ENCODE measurements at places on chromosomes 11 and 22. TPM values are rescaled to one million over a fixed set of nuclear protein-coding genes. Genes with fewer than 3 reads are reported as not detected.

ART1 gene
- polyA plus RNA-seq, result not detected

CASTOR1 gene
- 8.4 TPM for polyA plus RNA-seq

GRCh38 chr11:60848714-60849151 lies 6.8 kb downstream of the CCDC86 start:
- DNase-seq, result no peak
- peaks cover 45% of the 10 kb centered on the region for H3K36me3 ChIP-seq
- H3K27me3 ChIP-seq, result no peaks in the 10 kb centered on the region
- H3K27ac ChIP-seq, result no peak overlapping the region

OR8A1 gene
- not detected for polyA plus RNA-seq

MAP6 gene
- 0.60 TPM for polyA plus RNA-seq

ANO9 gene
- polyA plus RNA-seq, result 6.5 TPM

DNA sequence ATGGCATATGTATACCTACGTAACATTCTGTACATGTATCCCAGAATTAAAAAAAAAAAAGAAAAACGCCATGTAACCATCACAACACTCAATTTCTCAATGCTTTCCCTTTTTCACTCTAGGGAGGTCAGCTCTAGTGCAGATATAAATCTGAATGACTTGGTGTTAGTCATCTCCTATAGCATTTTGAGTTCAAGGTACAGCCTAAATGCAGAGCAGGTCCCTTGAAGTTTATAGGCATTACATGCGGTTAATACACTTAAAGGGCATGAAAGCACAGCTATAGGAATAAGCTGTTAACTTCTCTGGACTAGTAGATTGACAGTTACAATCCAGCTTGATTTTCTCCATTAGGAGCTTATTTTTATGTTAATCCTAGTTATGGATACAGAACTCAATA lies 16.2 kb upstream of the OR52I2 start:
- no peaks in the 10 kb centered on the region for H3K4me1 ChIP-seq
- H3K4me3 ChIP-seq, result no peak overlapping the region
- no peaks in the 10 kb centered on the region for H3K27me3 ChIP-seq
- DNase-seq, result no peak

GRCh38 chr11:93099806-93100205 lies 98.0 kb downstream of the SLC36A4 start:
- DNase-seq, result no peak
- no peak overlapping the region for H3K27ac ChIP-seq
- no peaks in the 10 kb centered on the region for H3K4me1 ChIP-seq
- H3K27me3 ChIP-seq, result no peaks in the 10 kb centered on the region
- H3K36me3 ChIP-seq, result no peaks in the 10 kb centered on the region
- H3K4me3 ChIP-seq, result no peak overlapping the region

DNA sequence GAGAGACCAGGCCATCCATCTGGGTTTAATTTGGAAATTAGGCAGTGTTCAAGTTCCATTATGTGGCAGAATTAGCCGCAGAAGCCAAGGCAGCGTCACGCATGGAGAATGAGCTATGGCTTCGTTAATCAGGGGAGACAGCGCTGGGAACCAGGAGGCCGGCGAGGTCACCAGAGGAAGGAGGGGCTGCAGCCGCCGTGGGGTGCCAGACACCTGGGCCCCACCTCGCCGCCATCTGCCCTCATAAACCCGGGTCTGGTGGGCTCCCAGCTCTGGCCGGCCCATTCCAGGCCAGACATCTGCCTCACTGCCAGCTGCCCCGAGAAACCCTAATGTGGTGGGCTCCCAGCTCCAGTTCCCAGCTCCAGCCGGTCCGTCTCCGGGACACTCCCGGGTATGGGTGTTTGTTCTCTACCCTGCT lies 676.9 kb downstream of the BRD1 start:
- DNase-seq, result no peak
- H3K36me3 ChIP-seq, result no peaks in the 10 kb centered on the region
- H3K27ac ChIP-seq, result no peak overlapping the region
- no peak overlapping the region for H3K4me3 ChIP-seq
- H3K4me1 ChIP-seq, result no peaks in the 10 kb centered on the region

CELSR1 gene
- polyA plus RNA-seq, result 0.60 TPM

CASP4 gene
- 20.8 TPM for polyA plus RNA-seq

GRCh38 chr22:38649841-38650522 lies 6.2 kb downstream of the FAM227A start:
- no peak for DNase-seq
- H3K27ac ChIP-seq, result no peak overlapping the region
- no peaks in the 10 kb centered on the region for H3K36me3 ChIP-seq
- no peaks in the 10 kb centered on the region for H3K4me1 ChIP-seq
- no peak overlapping the region for H3K4me3 ChIP-seq

GRCh38 chr11:59199546-59200422 lies 12.9 kb downstream of the MPEG1 start:
- no peak overlapping the region for H3K27ac ChIP-seq
- no peak overlapping the region for H3K4me3 ChIP-seq
- H3K4me1 ChIP-seq, result peaks cover 7% of the 10 kb centered on the region
- H3K27me3 ChIP-seq, result no peaks in the 10 kb centered on the region
- no peak for DNase-seq

- no peak for DNase-seq
- H3K4me3 ChIP-seq, result no peak overlapping the region
- H3K36me3 ChIP-seq, result no peaks in the 10 kb centered on the region
- peaks cover 7% of the 10 kb centered on the region for H3K4me1 ChIP-seq
- H3K27ac ChIP-seq, result no peak overlapping the region
- H3K27me3 ChIP-seq, result no peaks in the 10 kb centered on the region
Measured at GRCh38 chr22:27440304-27440865, 361.2 kb downstream of the MN1 start.

DNA sequence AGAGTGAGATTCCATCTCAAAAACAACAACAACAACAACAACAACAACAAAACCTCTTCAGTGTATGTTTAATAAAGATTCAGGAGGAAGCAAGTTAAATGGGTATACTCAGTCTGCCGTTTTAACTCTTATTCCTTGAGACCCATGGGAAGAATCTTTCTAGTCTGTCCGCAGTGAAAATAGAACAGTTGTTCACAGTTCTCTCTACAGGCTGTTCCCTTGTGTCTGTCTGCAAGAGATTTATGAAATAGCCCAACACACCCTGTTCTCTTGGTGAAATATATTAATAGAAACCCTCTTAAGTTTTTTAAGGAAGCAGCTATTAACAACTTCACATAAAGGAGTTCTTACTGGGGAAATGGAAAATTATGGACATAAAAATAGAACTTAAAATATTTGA lies 682.2 kb upstream of the RAG2 start:
- no peak overlapping the region for H3K27ac ChIP-seq
- no peak for DNase-seq
- no peaks in the 10 kb centered on the region for H3K36me3 ChIP-seq

DNA sequence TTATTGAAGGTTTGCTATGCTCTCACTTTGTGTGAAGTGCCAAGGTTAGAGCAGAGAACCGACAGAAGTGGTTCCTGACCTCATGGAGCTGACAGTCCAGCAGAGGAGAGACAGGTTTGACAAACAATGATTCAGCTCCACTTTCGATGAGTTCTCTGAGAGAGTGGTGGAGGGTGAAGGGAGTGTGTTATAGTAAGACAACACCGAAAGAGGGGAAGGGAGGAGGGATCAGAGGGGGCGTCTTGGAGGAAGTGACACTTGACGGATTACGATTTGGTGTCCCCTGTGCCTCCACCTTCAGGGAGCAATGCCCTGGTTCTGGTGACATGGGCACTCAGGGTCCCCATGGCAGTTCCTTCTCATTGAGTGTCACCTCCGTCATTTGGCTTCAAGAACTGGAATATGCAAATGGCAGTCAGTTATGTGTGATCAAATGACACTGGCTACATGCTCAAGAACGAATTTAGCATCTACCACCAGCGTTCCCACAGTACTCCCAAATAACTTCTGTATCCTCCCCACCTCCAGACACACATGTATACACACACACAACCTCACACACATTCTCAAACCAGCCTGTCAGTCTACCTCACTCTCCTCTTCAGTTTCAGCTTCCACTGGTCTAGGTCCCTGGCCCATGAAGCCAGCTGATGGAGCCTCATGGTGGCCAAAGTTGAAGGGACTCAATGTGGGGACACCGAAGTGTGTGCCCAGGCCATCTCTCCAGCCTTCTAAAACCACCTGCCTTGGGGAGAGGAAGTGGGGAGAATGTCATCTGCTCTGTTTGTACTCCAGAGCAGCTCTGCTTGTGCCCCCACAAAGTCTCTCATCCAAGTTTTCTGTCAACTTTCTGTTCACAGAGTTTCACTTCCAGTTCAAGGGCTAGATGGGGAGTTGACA lies 31.4 kb upstream of the NUP160 start:
- no peak overlapping the region for H3K4me3 ChIP-seq
- H3K27me3 ChIP-seq, result no peaks in the 10 kb centered on the region
- no peaks in the 10 kb centered on the region for H3K4me1 ChIP-seq

TBCEL gene
- polyA plus RNA-seq, result 4.2 TPM

ANGPTL5 gene
- 0.23 TPM for polyA plus RNA-seq

DNA sequence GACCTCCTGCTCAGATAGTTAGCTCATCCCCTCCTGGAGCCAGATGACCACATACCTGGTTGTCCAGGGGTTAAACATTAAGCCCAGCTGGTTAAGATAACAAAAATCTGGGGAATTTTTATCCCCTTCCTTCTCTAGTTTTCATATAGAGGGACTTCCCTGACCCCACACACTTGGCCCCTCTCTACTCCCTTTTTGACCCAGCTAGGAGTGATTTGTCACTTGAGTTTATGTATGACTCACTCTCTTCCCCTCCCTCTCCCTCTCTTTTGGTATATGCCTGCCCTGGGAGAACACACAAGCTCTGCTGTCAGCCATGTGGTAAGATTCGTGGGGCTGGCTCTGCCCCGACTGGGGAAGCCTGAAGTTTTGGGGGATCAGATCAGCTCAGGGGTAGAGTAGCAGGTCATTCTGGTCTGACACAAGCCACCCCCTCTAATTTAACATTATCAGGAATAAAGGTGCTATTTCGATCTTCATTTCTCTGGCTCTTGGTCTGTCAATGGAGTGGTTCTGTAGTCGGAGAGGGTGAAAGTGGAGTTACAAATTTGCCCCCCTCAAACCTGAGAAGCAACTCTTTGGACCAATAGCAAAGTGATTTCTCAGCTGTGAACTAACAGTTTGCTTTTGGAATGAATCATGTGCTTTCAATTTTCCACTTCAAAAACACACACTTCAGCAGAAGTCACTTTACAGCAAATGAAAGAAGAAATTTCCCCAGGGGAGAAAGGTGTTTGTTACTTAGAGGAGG lies 415.3 kb upstream of the CADM1 start:
- no peak overlapping the region for H3K27ac ChIP-seq
- no peak for DNase-seq
- H3K4me1 ChIP-seq, result peaks cover 20% of the 10 kb centered on the region
- H3K4me3 ChIP-seq, result no peak overlapping the region
- no peaks in the 10 kb centered on the region for H3K27me3 ChIP-seq

NEFH gene
- polyA plus RNA-seq, result 1.2 TPM

GDPD4 gene
- polyA plus RNA-seq, result not detected

- DNase-seq, result no peak
- H3K4me1 ChIP-seq, result no peaks in the 10 kb centered on the region
- H3K4me3 ChIP-seq, result no peak overlapping the region
- no peak overlapping the region for H3K27ac ChIP-seq
- H3K27me3 ChIP-seq, result no peaks in the 10 kb centered on the region
Measured at GRCh38 chr22:45366713-45367112, 46.7 kb downstream of the SMC1B start.

BRSK2 gene
- not detected for polyA plus RNA-seq

NXPE4 gene
- 42.1 TPM for polyA plus RNA-seq

GRCh38 chr22:38327396-38327795 lies 10.2 kb upstream of the CSNK1E start:
- H3K27ac ChIP-seq, result no peak overlapping the region
- no peaks in the 10 kb centered on the region for H3K4me1 ChIP-seq
- no peak for DNase-seq
- no peaks in the 10 kb centered on the region for H3K27me3 ChIP-seq

NCR3LG1 gene
- 0.69 TPM for polyA plus RNA-seq

- H3K4me1 ChIP-seq, result no peaks in the 10 kb centered on the region
- no peaks in the 10 kb centered on the region for H3K36me3 ChIP-seq
- H3K4me3 ChIP-seq, result no peak overlapping the region
Measured at GRCh38 chr11:86220653-86221052, 23.9 kb upstream of the EED start.

DNA sequence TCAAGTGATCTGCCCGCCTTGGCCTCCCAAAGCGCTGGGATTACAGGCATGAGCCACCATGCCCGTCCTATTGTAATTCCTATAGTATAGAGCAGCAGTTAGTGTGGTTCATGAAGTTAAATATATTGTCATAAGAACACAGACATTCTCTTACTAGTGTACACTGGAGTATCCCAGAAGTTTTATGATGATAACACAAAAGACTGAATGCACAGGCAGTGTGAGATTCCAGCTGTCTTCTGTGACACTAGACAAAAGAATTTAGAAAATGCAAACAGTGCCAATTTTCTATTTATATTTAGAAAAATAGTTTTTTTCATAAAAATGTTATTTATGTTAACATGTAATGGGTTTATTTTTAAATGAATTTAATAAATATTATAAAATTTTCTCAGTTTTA lies 39.4 kb upstream of the RBX1 start:
- no peak for DNase-seq
- H3K4me3 ChIP-seq, result no peak overlapping the region
- H3K27ac ChIP-seq, result no peak overlapping the region
- H3K4me1 ChIP-seq, result no peaks in the 10 kb centered on the region

- no peak overlapping the region for H3K4me3 ChIP-seq
- no peak overlapping the region for H3K27ac ChIP-seq
- no peaks in the 10 kb centered on the region for H3K36me3 ChIP-seq
- no peaks in the 10 kb centered on the region for H3K27me3 ChIP-seq
- H3K4me1 ChIP-seq, result no peaks in the 10 kb centered on the region
Measured at GRCh38 chr22:22909605-22910271, 22.1 kb downstream of the IGLL5 start.

MYOD1 gene
- not detected for polyA plus RNA-seq

SORL1 gene
- polyA plus RNA-seq, result 19.8 TPM

DNA sequence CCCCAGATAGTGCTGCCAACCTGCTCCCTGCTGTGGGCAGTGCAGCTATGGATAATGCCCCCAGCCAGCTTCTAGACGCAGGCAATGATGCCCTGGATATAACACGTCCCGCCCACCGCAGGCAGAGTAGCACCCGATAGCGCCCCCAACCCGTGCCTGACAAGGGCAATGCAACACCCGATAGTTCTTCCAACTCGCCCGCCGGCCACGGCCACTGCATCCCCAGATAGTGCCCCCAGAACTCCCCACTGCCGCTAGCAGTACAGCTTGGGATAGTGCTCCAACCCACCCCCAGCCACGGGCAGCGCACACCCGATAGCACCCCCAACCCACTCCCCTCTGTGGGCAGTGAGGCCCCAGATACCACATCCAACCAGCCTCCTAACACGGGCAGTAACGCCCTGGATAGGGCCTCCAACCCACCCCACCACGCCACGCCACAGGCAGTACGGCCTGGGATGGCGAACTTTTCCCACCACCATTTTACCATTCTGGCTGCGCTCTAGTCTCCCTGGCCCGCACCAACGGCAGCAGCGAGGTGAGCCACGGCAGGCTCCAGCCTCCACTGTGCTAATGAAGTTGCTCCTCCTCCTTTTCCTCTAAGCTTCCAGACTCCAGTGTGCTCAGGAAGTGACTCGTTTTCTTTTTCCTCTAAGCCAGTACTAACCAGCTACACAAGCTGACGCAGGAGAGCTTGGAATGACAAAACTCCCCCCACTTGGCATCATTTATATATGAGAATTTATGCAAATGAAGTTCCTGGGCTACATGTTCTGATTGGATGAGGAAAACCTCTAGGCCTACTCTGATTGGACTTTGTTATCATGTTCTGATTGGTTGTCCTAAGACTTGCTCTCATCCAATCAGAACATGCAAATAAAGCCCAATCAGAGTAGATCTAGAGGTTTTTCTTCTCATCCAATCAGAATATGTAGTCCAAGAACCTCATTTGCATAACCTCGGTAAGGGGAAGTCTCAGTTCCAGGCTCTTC lies 3.0 kb upstream of the RFPL3 start:
- no peaks in the 10 kb centered on the region for H3K4me1 ChIP-seq
- H3K36me3 ChIP-seq, result no peaks in the 10 kb centered on the region
- DNase-seq, result no peak

Measured in sigmoid colon (tissue), 7 donors.